ENCODE measurements at places on chromosomes 11 and 22. TPM values are rescaled to one million over a fixed set of nuclear protein-coding genes. Genes with fewer than 3 reads are reported as not detected.

Gene ENTHD1
- total RNA-seq, result not detected

Gene C22orf31
- not detected for total RNA-seq

Gene MAJIN
- total RNA-seq, result not detected

DNA sequence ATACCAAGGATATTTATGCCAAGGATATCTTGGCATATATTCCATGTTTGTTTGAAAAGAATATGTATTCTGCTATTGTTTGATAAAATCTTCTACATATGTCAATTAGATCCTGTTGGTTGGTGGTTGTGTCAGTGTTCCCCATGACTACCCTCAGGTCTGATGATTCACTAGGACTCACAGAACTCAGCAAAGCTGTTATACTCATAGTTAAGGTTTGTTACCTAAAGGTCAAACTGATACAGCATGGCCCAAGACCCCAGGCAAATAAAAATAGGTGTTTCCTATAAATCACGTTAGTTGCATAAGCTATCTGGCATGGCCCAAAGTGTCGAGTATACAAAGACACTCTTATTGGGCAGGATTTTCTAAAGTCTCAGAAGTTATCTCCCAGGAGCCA lies 30.2 kb upstream of the B3GNT6 start:
- DNase-seq, result peak; percentile 5

GRCh38 chr11:44928144-44928543 lies 22.5 kb downstream of the TP53I11 start:
- no peak for DNase-seq

Data from IMR-90 (cell line).